Erythroblast (primary cell): ENCODE measurements at places on chromosomes 3 and 15.

- DNase-seq: no peak
These were observed 25.5 kb downstream of the CHP1 start for GRCh38 chr15:41256577-41257038.

- DNase-seq: no peak
These were observed 120.2 kb downstream of the EPHA3 start for GRCh38 chr3:89227634-89228033.

GRCh38 chr3:9508781-9509180 lies 44.8 kb downstream of the LHFPL4 start:
- DNase-seq: no peak

GRCh38 chr3:149243540-149243939 lies 21.9 kb upstream of the CP start:
- DNase-seq: no peak

DNA sequence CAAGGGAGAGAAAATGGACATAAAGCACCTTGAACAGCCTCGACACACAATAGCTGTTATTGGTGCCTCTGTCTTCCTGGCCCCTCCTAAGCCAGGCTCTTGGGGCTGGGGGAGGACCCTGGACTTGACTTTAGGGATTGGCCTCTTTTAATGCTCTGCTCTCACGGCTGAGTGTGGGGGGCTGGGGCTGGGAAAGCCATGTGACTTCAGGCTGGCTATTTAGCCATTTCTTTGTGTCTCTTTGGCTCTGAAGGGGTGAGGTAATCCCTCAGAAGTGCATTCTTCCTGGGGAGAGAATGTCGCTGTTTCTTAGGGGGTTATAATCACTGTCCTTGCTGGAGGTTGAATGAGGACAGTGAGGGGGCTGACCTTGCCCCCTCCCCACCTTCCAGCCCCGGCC lies 26.2 kb downstream of the MAGEF1 start:
- no peak for DNase-seq

- no peak for DNase-seq
These were observed 86.2 kb downstream of the IQSEC1 start for GRCh38 chr3:12986986-12987385.

DNA sequence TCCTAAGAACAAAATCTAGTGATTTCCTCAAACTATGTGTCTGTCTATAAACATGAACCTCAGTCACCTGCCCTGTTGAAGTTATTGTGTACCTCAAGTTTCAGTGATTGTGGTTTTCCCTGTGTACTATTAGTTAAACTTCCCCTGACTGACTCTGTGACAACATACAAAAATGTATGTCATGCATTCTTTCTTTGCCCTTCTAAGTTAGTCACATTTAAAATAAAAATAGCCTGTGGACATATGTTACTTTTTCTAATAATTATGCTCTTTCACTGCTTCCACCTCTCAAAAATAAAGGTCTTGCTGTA lies 29.8 kb downstream of the EPHA6 start:
- no peak for DNase-seq

GRCh38 chr3:33044676-33045075 lies 52.3 kb downstream of the GLB1 start:
- no peak for DNase-seq

DNA sequence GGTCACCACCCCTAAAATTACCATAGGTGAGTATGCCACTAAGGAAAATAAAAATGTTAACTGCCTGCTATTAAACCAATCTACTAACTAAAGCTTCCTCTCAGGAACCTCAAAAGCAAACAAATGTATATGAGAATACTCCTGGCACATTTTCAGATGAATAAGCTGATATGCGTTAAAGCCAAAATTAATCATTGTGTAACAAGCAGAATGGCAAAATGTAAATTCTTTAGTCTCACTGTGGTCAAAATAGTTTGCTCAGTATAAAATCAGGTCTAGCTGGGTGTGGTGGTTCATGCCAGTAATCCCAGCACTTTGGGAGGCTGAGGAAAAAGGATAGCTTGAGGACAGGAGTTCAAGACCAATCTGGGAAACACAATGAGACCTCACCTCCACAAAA lies 53.6 kb downstream of the SUMF1 start:
- no peak for DNase-seq

DNA sequence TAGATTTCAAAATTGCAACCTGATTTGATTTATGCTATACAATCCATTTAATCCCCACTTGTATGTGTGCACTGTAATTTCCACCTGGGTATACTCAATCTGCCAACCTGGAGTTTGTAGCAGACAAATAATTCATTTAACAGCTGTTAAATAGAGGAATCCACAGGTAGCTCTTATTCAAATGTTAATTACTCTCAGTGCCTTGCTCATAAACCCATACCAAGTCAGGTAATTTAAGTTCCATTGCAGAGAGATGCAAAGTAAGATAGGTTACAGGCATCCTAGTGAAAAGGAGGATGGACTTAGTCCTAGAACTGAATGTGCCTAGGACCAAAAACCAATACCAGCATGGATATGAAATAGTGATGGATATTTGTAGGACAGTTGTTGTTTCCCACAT lies 674.2 kb downstream of the TBL1XR1 start:
- no peak for DNase-seq

DNA sequence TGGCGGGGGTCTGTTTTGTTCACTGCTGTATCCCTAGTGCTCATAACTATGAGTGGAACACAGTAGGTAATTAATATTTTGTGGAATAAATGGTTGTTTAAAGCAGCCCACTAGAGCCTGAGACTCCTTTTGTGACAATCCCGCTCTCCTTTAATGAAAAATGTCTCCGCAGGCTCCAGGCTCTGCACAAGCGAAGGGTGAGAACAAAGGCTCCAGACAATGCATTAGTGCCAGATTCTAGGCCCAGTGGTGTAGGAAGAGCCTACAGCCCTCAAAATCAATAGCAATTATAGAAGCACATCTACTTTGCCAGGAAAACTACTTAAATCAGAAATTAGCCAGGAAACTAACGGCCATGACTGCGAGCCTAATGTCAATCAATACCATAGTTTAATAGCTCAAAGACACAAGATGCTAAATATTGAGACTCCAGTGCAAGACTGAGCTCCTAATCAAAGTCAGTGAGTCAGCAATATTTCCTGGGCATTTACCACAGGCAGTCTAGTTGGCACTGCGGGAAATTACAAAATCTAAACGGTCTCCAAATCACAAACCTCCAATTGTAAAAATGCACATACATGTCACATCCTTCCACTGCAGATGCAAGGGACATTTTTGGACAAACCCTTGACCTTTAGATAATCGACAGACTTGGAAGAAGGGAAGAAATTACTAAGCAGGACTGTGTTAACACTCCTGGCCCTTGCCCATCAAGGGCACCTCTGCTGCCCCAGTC lies 2.3 kb downstream of the ANXA2 start:
- DNase-seq: no peak

DNA sequence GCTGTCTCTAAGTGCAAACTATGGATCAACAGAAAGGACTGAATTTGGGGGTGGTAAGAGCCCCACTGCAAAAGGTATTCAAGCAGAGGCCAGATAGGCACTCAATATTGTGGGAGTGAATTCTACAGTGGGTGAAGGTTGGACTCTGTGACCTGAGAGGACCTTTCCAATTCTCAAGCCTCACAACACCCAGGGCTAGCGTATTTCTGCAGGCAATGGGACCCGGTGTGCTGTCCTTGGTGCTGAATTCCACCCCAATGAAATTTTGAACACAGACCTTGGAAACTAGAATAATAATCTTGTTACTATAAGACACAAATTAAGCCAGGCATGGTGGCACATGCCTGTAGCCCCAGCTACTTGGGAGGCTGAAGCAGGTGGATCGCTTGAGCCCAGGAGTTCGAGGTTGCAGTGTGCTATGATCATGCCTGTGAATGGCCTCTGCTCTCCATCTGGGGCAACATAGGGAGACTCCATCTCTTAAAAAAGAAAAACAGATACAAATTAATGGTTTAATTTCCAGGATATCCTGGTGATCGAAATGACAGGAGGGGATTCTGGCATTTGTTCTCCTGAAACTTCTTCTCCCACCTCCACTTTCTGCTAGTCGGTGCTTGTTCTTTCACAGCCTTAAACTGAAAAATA lies 135.4 kb downstream of the RAB11A start:
- peak; percentile 40 for DNase-seq

- DNase-seq: no peak
These were observed 13.7 kb downstream of the PPARG start for GRCh38 chr3:12302564-12302963.

- no peak for DNase-seq
These were observed 315.8 kb downstream of the NTRK3 start for GRCh38 chr15:87940768-87941167.

- DNase-seq: no peak
These were observed 51.8 kb downstream of the CHD2 start for GRCh38 chr15:92951800-92952457.

GRCh38 chr3:188712248-188712924 lies 459.4 kb upstream of the TPRG1 start:
- peak; percentile 11 for DNase-seq

DNA sequence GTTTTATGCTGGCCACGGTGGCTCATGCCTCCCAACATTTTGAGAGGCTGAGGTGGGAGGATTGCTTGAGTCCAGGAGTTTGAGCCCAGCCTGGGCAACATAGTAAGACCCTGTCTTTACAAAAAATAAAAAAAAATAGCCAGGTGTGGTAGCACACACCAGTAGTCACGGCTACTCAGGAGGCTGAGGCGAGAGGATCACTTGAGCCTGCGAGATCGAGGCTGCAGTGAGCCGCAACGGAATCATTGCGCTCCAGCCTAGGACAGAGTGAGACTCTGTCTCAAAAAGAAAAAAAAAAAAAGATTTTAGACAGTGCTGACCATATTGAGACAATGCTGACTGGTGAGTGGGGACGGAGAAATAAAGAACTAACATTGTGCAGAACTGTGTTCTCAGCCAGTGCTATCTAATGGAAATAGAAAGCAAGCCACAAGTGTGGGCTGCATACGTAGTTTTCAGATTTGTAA lies 67.2 kb downstream of the ST6GAL1 start:
- no peak for DNase-seq

GRCh38 chr3:124772081-124772831 lies 42.0 kb downstream of the UMPS start:
- peak; percentile 87 for DNase-seq

DNA sequence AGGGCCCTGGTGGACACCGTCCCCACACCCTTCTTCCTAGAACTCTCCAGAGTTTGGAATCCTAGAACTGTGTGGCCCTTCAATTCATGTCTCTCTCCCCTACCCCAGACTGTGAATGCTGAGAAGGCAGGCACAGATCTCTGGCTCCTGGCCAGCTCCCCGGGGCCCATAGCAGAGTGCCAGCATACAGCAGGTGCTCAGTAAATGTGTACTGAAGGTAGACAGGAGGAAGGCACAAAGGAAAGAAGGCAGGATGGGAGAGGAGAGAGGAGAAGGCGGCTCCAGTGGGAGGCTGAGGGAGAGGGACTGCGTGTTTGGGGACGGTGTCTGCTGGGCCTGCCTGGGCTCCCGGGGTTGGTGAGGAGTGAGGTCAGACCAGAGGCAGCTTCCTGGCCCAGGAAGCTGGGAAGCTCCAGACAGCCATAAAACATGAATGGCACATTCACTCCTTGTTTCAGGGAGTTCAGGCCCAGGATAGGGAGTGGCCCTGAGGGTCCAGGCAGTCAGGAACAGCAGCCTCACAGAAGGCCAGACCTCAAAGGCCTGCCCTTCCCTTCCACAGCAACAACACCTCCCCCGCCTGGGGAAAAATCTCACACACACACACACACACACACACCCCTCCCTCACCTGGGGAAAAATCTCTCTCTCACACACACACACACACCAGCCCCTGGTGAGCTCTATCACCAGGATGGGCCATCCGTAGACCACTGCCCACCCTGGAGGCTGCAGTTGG lies 137.1 kb upstream of the PRR20G start:
- DNase-seq: no peak

DNA sequence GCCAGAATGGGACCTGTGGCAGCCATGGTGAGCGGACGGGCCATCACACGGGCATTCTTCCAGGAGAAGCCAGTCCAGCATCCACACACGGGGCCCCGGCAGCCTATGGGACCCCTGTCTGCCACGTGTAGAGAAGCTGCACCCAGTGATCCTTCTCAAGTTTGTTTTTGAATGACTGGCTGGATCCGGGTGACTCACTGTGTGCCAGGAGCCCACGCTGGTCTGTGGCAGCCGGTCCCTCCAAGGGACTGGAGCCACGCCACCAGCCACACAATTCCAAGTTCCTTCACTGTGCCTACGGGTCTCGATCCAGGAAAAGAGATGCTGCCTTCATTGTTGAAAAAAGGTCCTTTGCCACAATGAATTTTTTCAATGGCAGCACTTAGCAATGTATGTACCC lies 58.1 kb downstream of the ATP10A start:
- no peak for DNase-seq

- DNase-seq: no peak
These were observed 408.4 kb downstream of the PLOD2 start for GRCh38 chr3:145752576-145752975.

GRCh38 chr3:106827515-106828213 lies 549.6 kb upstream of the CCDC54 start:
- no peak for DNase-seq

GRCh38 chr3:120908030-120908794 lies at the start of gene STXBP5L:
STXBP5L (plus strand) TSS chr3:120908205; CDS start chr3:120909579, 1,374 bp downstream.
- DNase-seq: peak; percentile 82

DNA sequence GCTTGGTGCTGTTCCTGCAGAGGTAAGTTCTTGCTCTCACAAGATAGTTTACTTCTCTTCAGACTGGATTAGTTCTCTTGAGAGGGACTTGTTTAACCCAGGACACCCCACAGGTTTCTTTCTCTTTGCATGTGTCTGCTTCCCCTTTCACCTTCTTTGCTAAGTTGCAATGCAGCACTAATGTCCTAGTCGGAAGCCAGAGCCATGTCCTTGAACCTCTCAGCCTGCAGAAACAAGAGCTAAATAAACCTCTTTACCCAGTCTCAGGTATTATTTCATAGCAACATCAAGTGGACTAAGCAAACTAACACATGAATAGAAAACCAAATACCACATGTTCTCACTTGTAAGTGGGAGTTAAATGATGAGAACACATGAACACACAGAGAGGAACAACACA lies 915.2 kb downstream of the NSUN3 start:
- no peak for DNase-seq

- no peak for DNase-seq
These were observed 235.7 kb downstream of the SLC9A9 start for GRCh38 chr3:143612541-143612940.

DNA sequence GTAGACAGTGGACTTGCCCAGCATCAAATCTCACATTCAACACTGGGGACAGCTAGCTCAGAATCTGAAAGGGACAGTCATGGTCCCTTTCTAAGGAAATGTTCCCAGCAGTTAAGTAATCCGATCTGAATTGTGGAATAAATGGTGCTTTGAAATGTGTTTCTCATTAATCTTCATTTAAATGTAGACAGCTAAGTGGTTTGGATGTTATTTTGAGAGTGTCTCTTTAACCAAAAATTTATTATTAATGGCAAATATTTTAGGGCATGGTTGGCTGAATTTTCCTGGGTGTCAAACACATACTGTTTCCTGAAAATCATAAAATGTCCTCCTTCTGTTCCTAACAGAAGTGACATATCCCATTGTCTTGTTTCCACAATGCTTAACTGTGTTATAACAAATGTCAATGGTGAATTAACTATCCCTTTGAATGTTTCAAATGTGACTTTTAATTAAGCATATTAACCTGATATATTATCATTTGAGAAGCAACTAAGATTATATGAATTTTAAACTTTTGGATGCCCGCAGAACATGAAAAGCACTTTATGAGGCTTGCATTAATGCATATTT lies 210.8 kb downstream of the CHST2 start:
- no peak for DNase-seq
